ENCODE measurements at places on chromosomes 16 and 17.

DNA sequence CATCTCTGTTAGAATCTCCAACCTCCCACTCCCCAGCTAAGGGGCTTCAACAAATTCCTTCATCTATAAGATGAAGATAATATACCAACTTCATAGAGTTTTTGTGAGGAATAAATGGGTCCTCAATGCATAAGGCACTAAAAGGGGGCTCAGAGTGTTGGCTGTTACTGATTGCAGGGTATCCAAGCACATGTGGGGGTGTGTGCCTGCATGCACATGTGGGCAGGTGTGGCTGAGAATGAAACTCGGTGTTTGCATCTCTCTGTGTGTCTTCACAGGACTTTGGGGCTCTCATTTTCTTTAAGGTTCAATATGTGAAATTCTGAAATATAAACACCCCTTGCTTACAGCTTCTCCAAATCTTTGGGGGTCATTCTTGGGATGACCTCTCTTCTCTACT, 4.1 kb upstream of the PPP1R9B start:
- no peak for DNase-seq

GRCh38 chr17:36485805-36486203, 677 bp upstream of the ZNHIT3 start:
- DNase-seq = no peak

GRCh38 chr17:40113110-40113906, 8.5 kb upstream of the MSL1 start:
- DNase-seq = peak; percentile 91

DNA sequence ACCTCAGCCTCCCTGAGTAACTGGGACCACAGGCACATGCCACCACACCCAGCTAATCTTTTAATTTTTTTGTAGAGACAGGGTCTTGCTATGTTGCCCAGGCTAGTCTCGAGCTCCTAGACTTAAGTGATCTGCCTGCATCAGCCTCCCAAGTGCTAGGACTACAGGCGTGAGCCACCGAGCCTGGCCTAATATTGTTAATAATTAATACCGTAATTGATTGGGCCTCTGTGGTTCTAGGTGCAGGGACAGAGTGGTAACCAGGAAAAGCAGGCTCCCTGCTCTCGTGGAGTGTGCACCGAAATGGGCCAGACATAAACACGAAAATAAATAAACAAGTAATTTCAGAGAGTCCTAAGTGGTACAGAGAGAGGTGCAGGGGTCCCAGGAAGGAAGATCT, 241.0 kb downstream of the GSG1L start:
- DNase-seq = no peak

GRCh38 chr16:47667956-47668355, 206.8 kb downstream of the PHKB start:
- DNase-seq = no peak

GRCh38 chr17:49755663-49756283, 8.2 kb downstream of the FAM117A start:
- DNase-seq = no peak

DNA sequence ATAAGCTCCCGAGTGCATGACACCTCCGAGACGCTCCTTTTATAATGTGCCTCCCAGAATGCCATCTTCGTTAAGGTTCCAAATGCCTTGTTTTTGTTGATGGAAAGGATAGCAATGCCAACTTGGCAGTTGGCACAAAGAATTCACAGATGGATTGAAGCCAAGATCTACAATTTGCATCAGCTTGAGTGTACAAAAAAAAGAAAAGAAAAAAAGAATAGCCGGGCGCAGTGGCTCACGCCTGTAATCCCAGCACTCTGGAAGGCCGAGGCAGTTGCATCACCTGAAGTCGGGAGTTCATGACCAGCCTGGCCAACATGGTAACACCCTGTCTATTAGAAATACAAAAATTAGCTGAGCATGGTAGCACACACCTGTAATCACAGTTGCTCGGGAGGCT, 7.6 kb downstream of the TBC1D16 start:
- DNase-seq = no peak

GRCh38 chr17:61149862-61150362, 249.7 kb upstream of the TBX2 start:
- DNase-seq = no peak

- DNase-seq = peak; percentile 44
Observed at GRCh38 chr16:79267781-79268180, 332.8 kb downstream of the MAF start.

DNA sequence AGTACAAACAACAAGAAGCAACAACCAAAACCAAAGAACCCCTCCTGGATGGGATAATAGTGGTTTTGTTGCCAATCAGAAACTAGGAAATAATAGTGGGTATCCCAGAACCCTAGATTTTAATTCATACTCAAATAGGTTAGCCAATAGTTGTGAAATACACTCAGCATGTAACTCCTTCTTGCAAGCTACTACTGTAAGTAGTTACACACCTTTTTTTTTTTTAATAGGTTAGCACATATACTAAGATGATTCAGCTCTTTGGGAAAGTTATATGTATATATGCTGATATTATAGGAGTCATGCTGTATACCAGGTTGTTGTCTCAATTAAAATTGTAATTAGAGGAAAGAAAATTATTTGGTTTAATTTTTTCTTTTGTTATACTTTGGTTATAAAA, 92.5 kb upstream of the HAS3 start:
- DNase-seq = no peak

DNA sequence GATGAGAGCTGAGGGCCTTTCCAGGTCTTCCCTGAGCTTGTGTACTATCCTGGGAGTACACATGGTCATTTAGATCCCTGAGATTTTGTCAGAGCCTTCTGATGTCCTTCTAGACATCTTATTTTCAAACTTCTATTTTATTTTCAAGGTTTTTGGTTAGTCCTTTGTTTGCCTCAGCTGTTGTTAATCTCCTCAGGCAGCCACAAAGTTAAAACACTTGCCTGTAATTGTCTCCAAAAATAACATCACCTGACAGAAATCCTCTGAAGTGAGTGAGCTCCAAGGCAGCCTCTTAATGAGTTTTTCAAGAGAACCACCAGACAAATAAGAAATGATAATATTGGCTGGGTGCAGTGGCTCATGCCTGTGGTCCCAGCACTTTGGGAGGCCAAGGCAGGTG, 43.8 kb upstream of the CPHXL start:
- DNase-seq = no peak

DNA sequence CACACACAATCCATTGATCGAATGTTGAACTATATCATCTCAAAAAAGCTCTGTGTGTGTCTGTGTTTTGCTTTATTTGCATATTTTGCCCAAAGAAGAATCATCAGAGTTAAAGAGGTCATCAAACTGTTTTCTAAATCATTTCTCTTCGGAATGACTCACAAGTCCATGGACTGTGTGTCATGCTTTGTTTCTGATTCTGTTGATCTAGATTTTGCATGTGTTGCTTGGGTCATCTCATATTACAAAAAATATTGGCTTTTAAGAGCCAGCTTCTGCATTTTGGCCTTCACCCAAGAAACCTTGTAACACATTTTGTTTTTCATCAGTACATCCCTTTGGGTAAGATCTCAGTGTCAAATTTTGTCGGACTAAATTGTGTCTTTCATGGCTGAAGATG, 471.2 kb upstream of the HSBP1 start:
- DNase-seq = no peak

- DNase-seq = no peak
Observed at GRCh38 chr16:72287649-72288048, 115.7 kb upstream of the PMFBP1 start.

DNA sequence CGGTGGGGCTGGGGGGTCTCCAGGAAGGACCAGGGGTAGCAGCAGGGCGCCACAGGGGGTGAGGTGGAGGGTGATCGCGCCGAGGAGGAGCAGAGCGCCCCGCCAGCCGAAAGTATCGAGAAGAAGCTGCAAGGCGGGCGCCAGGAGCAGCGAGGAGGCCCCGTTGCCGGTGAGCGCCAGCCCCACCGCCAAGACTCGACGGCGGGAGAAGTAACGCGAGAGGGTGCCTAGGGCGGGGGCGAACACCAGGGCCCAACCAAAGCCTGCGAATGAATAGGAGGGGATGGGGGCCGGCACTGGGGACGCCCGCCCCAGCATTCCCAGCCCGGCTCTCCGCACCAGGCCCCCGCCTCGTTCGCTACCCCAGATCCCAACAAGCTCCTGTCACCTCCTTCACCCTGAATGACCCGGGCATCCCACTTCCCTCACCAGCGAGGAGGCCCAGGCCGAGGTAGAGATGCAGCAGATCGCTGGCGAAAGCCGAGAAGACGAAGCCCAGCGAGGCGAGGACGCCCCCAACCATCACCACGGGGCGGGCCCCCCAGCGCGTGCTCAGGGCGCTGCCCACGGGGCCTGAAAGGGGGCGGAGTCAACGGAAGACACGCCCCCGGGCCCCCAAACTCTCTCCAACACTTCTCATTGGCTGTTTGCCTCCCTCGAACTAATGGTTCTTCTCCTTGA, 1.3 kb downstream of the SLC16A11 start:
- peak; percentile 57 for DNase-seq

- no peak for DNase-seq
Observed at GRCh38 chr17:82310877-82311276, 6.5 kb downstream of the CD7 start.

- no peak for DNase-seq
Observed at GRCh38 chr17:51152766-51153209, 571 bp upstream of the NME1 start.

GRCh38 chr17:81039854-81040758, 5.2 kb downstream of the BAIAP2 start:
- DNase-seq = no peak

DNA sequence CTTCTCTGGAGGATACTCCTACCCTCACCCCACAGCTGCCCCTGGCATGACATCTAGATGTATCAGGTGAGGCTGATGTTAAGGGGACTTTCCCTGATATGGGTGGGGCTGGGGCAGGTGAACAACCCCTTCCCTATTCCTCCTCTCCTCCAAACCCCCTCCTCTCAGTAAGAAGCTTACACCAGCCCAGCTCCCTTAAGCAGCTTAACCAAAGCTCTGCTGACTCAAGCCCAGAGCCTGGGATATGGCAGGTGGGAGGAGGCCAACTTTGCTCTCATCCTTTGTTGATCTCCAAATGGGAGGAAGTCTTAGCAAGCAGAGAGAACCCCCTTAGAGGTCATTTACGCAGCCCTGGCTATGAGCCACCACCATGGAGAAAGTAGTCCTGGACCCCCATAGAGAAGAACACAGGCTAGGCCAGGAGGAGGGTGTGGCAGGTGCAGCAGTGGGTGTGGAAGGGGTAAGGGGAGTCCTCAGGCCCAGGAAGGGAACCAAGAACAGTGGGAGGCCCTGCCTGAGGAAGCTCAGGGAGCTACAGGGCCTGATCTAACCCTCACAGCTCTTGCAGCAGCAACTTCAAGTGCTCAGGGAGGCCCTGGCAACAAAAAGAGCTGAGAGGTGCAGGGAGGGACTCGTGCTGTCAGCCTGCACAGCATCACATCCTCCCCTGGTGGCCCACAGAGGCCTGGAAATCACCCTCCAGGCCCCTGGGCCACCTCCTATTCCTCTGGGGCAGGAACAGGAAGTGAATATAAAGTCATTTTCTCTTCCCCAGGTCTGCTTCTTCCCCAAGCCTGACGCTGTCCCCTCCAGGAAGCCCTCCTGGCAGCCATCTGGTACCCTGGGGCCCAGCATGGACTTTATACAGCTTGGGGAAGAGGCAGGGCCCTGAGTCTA, 2.9 kb downstream of the UNC119 start:
- DNase-seq = peak; percentile 63

DNA sequence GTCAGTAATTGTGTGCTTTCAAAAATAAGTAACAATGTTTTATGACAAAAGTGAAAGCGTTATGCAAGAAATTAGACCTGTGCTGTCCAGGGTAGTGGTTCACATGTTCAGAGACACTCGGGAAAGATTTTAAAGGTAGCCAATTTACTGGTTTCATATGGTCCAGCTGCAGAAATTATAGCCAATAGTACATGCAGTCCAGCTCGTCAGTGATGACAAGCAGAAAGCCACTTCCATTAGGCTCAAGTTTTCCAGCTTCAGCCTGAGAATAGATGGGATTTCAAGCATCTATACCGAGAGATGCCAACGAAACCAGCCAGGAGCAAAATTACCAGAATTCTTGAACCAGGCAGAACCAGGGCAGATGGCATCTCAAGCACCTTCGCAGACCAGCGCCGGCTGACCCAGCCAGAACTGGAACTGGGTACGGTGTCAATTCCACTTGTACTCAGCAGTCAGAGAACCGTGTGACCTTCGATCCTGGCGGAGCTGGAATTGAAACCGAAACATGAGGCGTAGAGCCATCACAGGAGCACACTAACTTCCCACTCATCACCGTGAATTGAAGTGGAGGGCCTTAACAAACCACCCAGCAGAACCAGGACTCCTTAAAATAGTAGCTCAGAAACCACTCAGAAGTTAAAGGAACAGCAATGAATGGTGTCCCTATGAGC, 207.9 kb upstream of the HSBP1 start:
- no peak for DNase-seq

DNA sequence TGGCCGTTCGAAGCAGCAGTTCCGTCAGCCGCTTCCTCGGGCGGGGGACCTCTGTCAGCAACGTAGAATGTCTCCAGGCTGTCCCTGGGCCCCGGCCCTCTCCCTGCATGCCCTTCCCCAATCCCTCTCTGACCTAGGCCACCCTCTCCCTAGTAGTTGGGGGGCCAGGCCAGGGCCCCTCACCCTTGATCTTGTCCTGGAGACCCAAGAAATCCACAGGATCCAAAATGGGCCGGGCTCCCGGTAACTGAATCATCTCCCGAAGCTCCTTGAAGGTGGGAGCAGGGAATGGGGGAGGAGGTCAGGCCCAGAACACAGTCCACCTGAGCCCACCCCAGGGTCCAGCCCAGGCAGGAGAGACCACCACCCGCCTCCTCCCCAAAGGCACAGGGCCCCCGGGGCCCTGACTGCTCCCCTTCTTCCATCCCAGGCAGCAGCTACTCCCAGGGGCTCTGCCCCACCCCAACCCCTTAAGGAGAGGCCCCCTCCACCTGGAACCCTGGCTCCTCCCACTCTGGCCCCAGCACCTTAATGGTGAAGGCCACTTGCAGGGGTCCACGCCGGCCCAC, 4.7 kb upstream of the GRIN2C start:
- DNase-seq = no peak

DNA sequence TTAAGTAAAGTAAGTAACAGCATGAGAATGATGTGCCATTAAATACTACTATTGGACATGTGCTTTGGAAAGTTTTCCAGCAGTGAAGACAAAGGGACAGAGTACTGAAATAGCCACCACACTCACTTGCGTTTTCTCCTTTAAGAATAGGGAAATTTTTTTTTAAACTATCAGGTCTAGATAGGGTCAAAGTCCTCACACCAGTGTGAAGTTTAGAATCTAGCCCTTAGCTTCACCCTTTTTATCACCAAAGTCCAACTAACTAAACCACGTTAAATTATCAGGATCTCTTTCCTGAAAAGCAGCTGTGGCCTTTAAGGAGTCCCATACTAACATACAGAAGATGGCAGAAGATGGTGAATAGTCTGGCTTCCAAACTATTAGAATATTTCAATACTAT, 180.9 kb downstream of the ZNF18 start:
- DNase-seq = no peak

- DNase-seq = no peak
Observed at GRCh38 chr17:38451840-38452529, 23.7 kb downstream of the ARHGAP23 start.

- no peak for DNase-seq
Observed at GRCh38 chr17:39808409-39808997, 55.6 kb downstream of the IKZF3 start.

GRCh38 chr17:311119-311782, 41.4 kb downstream of the RPH3AL start:
- DNase-seq = no peak

All from CD4-positive, alpha-beta T cell treated with Interleukin-17A for 4 hours (primary cell).